ENCODE measurements at places on chromosomes 5 and 9.

DNA sequence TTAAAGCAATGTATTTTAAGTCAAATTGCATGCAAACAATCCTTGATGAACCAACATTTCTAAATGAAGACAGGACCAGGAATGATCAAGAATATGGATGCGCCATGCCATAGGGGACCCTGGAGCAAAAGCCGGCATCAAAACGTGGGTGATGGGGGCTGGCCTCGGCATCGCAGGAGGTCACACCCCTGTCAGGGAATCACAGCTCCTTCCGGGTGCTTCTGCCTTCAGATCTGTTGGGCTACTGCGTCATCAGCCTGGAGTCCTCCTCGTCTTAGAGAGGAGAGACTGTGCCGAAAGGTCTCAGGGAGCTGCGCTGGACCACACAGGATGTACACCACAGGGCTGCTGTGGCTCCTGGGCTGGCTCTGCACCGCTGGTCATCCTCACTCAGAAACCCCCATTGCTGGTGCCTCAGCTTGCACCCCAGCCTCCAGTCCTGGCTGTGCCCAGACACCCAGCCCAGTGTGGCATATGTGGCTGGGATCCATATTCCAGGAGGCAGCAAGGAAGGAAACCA is 152.9 kb upstream of the PPP1R26 start:
- DNase-seq = no peak

- no peak for DNase-seq
Measured at GRCh38 chr9:31674264-31674663, 710.2 kb upstream of the ACO1 start.

DNA sequence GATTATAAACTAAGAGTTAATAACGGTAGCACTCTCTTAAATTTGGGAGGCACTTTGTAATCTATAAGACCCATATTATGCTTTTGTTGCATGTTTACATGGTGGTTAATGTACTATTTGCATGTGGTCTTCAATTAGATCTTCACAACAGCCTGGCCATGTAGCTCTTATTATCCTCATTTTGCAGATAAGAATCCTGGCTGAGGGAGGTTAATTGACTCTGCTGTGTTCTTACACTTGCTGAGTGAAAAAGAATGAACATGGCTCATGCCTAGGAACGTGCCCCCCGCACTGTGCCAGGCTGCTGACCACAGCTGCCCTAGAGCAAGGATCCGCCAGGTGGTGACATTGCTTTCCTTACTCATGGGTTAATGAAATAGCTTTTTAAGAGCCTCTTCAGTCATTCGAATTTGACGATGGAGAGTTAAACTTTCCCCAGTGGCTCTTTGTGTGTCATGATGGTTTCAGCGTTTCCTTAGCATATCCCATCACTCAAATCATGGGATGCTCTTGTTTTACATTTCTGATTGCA is 97.9 kb downstream of the CDH6 start:
- no peak for DNase-seq

DNA sequence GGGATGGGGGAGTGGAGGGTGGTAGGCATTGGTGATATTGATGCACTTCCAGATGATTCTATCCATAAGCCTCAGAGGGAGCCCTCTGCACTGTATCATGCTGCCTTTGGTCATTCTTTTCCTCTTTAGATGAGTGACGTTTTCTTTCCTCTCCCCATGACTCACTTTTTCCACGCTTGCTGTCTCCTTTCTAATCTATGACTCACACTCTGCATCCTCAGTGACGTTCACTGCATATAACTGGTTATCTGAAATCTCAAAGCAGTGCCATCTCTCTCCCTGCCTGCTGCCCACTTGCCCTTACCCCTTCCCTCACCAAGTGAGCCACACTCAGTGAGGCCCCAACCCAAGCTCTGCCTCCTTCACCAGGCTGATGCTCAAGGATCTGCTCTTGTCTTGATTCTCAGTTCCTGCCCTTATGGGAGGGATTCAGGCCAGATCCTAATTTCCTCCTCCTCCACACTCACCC is 31.6 kb downstream of the PTGS1 start:
- no peak for DNase-seq

- no peak for DNase-seq
Measured at GRCh38 chr5:8523501-8523900, 654.6 kb downstream of the MTRR start.

- DNase-seq = no peak
Measured at GRCh38 chr5:111394586-111394985, 117.7 kb downstream of the STARD4 start.

DNA sequence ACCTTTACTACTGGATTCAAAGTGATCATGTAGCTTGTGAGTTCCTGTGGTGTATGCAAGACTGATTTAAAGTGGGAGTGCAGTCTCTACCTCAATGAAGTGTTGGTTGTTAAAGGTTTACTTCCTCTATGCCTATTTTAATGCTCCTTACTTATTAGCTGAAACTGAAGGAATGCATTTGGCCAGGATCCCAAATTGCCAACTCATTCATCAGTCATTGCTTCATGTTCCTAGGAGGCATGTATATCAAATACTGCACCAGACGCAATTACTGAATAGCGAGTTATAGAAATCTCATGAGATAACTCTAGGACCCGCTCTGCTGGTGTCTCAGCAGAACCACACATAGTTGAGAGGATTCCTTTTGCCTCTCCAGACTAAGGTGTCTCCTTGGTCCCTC is 143.0 kb upstream of the RPS23 start:
- DNase-seq = no peak

- no peak for DNase-seq
Measured at GRCh38 chr5:83654427-83654994, 66.1 kb downstream of the HAPLN1 start.

DNA sequence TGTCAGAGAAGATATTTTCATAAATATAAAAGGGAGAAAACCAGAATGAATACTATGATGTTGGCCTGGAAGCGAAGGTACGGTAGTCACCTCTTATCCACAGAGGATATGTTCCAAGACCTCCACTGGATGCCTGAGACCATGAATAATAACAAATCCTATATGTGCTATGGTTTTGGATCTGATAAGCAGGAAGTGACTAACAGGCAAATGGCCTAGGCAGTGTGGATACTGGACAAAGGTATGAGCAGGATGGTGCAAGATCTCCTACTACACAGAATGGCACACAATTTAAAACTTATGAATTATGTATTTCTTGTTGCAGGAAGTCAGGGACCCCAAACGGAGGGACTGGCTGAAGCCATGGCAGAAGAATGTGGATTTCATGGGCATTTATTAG is 48.2 kb downstream of the ADAMTS12 start:
- no peak for DNase-seq

GRCh38 chr5:143896516-143896915 is 84.6 kb downstream of the HMHB1 start:
- no peak for DNase-seq

GRCh38 chr5:176785184-176786145 is 24.9 kb upstream of the UNC5A start:
- no peak for DNase-seq

GRCh38 chr5:427415-428087 is 15.4 kb upstream of the EXOC3 start:
- DNase-seq = no peak

DNA sequence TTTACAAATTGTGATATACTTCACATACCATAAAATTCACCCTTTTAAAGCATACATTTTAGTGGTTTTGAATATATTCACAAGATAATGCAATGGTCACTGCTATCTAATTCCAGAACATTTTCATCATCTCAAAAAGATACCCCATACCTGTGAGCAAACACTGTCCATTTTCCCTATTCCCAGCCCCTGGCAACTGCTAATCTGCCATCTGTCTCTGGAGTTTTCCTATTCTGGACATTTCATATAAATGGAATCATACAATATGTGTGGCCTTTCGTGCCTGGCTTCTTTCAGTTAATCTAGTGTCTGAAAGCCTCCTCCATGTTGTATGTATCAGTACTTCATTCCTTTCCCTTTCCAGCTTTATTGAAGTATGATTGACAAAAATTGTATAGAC is 14.7 kb downstream of the SNX30 start:
- DNase-seq = no peak

- DNase-seq = peak; percentile 72
Measured at GRCh38 chr5:40437452-40437861, 242.3 kb upstream of the PTGER4 start.

DNA sequence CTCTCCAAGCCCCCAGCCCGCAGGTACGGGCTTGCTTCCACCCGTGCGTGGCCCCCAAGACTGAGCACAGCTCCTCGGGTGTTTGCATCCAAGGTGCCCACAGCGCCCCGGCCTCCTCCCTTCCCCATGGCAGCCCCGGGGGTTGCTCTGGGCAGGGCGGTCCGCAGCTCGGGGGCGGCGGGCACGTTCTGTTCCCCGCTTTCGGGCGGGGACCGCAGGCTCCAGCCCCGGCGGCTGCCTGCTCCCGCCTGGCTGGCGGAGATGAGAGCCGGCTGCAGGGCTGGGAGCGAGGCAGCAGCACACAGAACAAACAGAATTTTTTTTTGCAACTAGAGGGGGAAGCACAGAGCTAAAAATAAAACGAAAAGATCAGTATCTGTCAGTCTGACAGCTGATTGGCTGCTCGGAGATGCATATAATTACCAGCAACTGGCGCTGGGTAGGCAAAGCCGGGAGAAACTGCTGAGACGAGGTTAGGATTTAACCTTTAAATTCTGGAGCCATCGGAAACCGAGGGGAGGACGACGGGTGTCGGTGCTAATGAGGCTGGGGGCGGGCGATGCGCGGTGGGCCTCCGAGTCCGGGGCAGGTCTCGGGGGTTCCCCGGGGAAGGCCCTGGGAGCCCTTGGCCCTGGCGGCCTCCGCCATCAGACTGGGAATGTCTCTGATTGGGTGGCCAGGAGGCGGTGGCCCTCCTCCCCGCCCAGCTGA is 142.7 kb upstream of the IER5L start:
- DNase-seq = peak; percentile 73

DNA sequence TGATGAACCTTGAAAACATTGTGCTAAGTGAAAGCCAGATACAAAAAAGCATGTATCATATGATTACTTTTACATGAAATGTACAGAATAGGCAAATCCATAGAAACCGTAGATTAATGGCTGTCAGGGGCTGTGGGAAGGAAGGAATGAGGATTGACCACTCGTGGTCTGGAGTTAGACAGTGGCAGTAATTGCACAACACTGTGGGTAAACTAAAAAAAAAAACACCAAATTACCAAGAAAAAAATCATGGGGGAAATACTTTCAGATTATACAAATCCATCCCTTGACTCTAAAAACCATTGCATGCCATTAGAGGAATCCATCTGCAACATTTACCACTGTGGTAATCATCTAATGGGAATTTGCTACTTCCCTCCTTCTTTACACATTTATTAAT is 140.0 kb downstream of the SIL1 start:
- no peak for DNase-seq

GRCh38 chr5:56561-57290 is 35.2 kb upstream of the PLEKHG4B start:
- no peak for DNase-seq

- DNase-seq = no peak
Measured at GRCh38 chr5:137336161-137336560, 163.0 kb downstream of the SPOCK1 start.

- DNase-seq = no peak
Measured at GRCh38 chr5:60843936-60844905, at the start of gene ELOVL7. TSS of gene ELOVL7 (minus strand) at chr5:60844269. CDS start at chr5:60787397, 56,872 bp downstream.

DNA sequence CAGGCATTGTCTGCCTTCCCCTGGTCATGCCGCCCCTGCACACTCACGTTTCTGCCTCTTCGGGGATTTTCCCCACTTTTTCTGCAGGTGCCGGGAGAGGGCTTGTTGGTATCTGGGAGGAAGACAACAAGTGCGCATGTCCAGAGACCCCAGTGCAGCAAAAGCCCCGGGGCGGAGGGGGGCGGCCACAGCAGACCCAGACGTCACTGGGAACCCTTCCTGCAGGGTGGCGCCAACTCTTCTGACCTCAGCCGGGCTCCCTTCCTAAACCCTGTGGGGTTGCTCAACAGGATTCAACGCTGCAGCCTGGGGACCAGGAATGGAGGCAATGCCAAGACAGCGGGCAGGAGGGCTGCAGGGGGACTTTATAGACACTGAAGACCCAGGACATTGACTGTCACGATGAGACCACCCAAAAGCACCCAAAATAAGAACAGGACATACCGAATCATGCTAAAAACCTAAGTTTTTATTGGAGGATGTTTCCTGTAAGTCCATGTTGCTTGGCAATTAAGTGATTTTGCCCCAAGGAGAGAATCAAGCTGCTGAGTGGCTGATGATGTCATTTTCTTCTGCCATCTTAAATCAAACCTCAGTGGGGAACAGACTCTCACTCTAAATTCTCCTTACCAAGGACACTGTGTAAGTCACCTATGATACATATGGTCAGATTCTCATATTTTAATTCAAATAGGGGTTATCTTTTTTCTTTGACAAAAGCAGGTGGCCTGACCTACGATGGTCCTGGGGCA is 62.9 kb upstream of the SIMC1 start:
- no peak for DNase-seq

GRCh38 chr9:89328064-89328463 is 9.8 kb downstream of the SECISBP2 start:
- no peak for DNase-seq

DNA sequence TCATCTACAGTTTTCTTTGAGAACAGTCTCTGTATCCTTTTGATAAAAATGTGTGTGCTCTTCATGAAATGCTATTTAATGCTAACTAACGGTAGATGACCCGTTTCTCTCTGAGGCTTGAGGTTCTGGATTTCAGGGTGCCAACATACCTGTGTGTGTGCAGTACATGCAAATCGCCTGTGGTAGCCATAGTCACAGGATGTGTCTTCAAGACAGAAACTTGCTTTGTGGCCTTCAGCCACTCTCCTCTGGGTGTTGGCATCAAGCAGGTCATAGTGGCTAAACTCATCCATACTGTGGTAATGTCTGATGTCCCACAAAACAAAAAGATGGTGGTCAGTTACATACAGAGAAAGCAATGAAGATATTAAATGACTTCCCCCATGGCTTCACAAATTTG is 4.2 kb downstream of the LOX start:
- DNase-seq = no peak

DNA sequence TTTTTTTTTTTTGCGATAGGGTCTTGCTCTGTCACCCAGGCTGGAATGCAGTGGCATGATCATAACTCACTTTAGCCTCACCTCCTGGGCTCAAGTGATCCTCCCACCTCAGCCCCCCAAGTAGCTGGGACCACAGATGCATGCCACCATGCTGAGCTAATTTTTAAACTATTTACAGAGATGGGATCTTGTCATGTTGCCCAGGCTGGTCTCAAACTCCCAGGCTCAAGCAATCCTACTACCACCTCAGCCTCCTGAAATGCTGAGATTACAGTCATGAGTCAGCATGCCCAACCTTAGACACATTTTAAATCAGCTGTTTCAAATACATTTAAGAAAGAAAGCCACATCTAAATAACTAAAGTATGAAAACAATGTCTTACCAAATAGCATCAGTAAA is 439.0 kb downstream of the EBF1 start:
- DNase-seq = no peak

- DNase-seq = no peak
Measured at GRCh38 chr9:122190597-122191381, 31.1 kb downstream of the MORN5 start.

All from CD4-positive, alpha-beta T cell treated with Interleukin-2 at 100 ng/mL for 4 hours (primary cell).